ENCODE measurements at places on chromosomes 3 and 15.

DNA sequence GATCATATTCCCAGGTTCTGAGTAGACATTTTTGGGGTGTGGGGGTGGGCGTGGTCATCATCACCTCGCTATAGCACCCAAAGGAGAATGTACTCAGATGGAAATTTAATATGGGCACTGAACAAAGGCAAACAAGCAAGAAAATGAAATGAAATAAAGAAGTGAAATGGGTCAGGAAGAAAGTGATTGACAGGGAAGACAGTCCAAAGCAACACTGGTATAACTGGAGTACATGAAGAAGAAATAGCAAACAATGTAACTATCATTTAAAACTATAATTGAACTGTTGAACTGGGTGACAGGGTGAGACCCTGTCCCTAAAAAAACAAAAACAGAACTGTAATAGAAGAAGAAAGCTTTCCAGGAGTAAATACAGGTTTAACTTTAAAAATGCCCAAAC lies 24.8 kb downstream of the RPL39L start:
- no peak for DNase-seq

DNA sequence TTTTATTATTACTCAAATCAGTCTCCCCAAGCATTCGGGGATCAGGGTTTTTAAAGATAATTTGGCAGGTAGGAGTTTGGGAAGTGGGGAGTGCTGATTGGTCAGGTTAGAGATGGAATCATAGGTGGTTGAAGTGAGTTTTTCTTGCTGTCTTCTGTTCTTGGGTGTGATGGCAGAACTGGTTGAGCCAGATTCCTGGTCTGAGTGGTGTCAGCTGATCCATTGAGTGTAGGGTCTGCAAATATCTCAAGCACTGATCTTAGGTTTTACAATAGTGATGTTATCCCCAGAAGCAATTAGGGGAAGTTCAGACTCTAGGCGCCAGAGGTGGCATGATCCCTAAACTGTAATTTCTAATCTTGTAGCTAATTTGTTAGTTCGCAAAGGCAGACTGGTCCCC lies 20.6 kb upstream of the TRANK1 start:
- no peak for DNase-seq

DNA sequence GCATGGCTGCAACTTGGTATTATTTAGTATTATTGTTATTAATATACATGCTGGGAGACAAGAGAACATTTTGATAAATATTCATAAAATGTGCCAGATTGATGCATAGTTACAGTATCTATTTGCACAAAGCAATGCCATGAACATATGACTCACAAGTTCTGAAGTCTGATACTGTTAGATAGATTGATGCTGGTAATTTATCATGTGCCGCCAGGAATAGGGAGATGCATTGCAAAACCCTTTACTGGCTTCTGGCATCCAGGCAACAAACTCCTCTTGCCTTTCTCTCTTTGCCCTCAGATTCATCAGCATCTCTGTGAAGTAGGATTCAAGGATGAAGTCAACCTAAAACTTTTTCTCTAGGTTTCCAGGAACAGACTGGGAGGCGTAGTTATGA lies 41.0 kb upstream of the SLC25A26 start:
- no peak for DNase-seq

DNA sequence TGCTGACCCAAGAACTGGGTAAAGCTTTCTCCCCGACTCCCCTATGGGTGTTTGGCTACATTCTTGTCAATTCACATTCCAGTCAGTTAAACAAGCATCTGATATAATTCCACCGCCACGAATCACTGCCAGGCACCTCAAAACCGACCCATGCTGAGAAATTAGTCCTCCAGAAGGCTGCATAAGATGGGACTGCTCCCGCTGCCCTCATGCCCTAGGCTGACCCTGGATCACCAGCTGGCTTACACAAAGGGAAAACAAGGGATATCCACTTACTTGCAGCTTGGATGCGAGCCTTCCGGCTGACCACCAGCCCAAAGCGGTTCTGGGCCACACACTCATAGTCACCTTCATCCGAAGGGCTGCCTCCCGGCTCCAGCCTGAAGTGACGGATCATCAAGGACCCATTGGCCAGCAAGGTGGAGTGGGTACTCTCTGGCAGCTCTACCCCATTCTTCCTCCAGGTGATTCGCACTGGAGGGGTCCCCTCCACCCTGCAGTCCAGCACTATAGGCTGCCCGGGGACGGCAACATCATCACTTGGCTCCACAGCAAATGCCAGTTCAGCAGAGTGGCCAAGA lies 2.9 kb downstream of the IGDCC3 start:
- DNase-seq, result no peak

DNA sequence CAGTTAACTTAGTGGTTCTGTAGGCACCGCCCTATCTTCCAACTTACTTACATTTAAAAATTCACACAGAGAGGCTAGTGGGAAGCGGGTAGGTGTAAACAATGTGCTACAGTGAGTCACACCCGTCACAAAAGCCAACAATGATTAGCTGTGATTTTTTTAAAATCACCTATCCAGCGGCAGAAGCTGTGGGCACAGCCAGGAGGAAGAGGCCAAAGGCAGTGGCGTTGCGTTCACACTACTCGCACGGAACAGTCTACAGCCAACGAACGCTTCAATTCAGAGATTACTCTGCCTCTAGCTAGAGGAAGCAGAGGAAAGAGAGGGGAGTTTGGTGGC lies 2.5 kb upstream of the NLGN1 start:
- peak; percentile 95 for DNase-seq

DNA sequence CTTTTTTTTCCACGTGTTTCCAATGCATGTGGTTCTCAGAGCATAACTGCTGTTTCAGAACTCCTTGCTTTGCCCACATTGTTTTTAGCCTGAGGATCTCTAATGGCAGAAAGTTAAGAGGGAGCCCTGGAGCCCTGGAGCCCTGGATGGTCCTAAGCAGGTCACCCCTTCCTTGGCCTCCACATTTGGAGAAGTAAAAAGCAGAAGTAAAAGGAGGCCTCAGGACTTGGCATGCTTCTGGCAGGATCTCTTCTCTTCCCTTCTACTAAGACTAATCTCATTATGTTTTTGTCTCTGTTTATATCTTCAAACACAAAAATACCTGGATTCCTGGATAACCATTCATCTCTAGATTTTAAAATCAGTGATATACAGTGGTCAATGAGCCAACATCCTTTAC lies 50.1 kb downstream of the P2RY1 start:
- DNase-seq, result no peak

DNA sequence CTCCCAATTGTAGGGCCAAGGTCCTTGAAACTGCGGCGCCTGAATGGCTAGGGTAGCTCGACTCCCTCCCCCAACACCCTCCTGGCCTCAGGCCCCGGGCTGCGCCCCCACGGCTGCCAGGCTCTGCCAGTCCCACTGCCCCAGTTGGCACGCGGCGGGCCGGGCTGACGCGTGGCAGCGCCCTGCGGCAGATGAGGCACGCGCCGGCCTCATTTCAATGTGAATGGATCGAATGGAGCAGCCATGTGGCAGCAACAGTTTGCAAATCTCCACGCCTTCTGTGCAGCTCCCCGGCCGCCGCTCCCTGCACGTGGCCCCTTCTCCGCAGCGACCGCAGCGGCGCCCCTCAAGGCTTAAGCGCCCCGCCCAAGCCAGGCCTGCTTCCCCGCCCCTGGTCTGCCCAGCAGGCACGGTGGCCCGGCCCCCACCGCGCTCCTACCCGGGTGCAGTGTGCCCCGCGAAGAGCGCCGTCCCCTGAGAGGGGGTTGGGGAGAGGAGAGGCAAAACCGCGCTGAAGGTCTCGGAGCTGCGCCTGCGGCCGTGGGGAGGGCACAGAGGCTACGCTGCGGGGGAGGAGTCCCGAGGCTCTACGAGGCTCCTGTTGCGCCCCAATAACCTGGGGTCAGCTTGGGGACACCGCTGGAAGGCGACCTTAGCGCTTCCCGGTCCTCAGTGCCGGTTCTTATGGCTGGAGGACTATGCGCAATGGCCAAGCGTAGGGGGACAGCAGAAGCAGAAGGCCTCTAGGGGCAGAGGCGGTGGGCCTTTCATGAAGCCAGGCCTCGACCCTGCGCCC lies 3.1 kb upstream of the DLL4 start:
- no peak for DNase-seq

GRCh38 chr15:80439140-80439539 lies 35.0 kb downstream of the ARNT2 start:
- no peak for DNase-seq

DNA sequence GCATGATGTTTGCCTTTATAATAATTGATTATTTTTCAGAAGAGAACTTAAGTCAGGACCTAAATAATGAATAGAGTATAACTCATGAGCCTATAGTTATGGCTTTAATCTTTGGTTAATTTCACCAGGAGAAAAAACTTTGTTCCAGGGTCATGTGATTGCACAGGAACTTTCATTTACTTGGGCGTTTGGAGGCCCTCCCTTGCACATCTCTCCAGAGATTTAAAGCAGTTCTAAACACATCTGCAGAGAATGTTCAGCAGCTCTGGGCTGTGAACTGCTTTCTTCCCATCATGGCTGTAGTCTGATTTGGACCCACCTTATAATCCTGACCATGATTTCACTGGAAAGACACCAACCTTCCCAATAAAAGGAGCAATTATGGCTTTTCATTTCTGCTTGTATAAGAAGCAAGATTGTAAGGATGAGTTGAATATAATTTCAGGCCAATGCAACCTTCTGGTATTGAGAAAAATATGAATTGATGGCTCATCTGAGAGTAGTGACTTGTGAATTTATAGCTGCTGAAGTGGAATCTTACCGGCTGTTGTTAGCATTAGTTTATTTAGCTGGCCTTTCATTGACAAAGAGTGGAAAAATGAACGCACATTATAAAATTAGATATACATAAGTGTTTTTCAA lies 80.9 kb upstream of the PRTG start:
- DNase-seq, result no peak

DNA sequence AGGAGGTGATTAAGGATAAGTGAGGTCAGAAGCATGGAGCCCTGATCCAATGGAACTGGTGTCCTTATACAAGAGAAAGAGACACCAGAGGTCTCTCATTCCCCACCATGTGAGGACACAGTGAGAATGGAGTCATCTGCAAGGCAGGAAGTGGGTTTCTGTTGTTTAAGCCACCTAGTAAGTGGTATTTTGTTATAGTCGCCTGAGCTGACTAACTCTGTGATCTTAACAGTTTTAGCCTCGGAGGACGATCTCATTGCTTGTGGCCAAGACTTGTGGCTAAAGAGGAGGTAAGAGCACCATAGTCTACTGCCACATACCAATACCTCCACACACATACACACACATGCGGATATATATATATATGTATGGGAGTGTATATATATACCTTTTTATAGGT lies 73.8 kb downstream of the MCTP2 start:
- DNase-seq, result no peak

DNA sequence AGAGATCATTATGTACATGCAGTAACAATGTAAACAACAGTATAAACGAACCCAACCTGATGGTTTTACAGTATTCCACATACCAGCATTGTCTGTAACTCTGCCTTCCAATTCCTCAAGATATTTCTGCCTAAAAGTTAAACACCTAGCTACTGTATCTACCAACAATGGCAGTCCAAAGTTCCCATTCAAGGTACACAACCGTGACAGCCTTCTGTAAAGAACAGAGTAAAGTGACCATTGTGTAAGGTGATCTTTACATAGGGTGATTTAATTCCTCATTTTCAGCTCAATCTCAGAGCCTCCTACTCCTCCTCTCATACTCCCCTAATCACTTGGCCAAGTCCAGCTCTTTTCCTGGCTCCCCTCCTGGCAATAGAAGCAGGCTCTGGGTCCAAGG lies 10.4 kb downstream of the SECISBP2L start:
- no peak for DNase-seq

DNA sequence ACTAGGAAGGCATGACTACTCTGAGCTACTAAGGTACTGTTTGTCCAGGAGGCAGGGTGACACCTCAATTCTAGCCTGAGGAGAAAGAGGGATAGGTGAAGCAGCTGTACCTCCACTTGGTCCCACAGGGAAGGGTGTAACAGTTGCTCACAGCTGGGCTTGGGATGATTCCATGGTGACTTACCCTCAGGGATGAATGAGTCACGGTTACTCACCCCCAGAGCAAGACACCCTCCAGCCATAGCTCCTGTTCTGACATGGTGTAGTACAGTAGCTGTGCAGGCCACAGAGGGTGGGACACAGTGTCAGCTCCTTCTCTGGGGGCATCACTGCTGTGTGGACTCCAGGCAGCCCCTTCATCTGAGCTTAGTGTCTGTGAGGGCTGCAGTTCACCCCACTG lies 868.6 kb upstream of the SEMA6D start:
- no peak for DNase-seq

GRCh38 chr3:77304700-77305021 lies 264.8 kb downstream of the ROBO2 start:
- no peak for DNase-seq

- no peak for DNase-seq
These were observed 8.3 kb upstream of the SLITRK3 start for GRCh38 chr3:165204445-165204844.

- DNase-seq, result peak; percentile 77
These were observed 1.1 kb downstream of the DCUN1D1 start for GRCh38 chr3:182979103-182979673.

DNA sequence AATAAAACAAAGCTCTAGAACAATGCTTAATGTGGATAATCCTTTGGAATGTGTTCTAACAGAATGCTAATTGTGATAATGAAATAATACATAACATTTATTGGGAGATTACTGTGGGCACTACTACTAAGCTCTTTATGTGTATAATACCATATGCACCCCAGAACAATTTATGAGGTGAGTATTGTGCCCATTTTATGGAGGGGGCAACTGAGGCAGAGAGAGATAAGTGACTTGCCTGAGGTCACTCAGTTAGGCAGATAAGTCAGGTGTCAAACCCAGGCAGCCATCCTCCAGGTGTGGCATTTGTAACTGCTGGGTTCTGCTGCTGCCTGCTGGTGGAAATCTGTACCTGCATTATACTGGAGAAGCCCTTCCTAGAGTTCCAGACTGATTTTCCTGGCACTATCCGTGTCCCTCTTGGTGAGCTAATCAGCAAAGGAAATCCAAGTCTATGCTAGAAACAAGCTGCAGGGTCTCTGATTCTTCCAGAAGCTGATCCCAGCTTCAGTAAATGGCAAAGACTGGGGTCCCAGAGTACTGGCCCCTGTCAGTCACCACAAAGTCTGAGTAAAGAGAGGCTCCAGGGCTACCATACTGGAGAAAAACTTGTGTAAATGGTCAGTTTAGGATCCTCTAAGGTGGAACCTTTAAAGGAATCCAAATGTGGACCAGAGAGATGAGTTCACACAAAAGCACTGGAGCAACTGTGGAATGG lies 22.6 kb upstream of the RBP1 start:
- peak; percentile 81 for DNase-seq

- no peak for DNase-seq
These were observed 245.1 kb upstream of the LRTM1 start for GRCh38 chr3:55172913-55173312.

- DNase-seq, result no peak
These were observed 182.1 kb upstream of the TSC22D2 start for GRCh38 chr3:150225986-150226385.

DNA sequence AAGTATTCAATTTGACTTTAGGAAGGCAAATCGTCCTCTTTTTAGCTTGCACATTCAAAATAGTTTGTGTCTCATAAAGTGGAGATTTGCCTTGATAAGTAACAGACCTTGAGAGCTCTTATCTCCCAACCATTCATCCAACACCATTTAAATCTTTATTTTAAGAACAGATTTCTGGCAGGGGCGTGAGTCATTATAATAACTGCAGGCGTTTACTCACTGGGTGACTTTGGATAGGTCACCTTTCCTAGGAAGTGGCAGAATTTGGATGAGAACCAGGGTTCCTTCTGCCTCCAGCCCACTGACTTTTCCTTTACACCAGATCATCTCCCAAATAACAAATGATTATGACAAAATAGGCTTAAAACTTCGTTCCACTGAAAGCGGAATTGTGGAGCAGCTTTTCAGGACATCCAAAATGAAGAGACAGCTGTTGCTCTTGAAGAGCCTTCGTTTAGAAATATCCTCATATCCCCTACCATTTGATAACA lies 5.0 kb downstream of the LMCD1 start:
- DNase-seq, result no peak
